Forelimb muscle (tissue), 1 donor: ENCODE measurements at places on chromosomes 16 and 17.

DNA sequence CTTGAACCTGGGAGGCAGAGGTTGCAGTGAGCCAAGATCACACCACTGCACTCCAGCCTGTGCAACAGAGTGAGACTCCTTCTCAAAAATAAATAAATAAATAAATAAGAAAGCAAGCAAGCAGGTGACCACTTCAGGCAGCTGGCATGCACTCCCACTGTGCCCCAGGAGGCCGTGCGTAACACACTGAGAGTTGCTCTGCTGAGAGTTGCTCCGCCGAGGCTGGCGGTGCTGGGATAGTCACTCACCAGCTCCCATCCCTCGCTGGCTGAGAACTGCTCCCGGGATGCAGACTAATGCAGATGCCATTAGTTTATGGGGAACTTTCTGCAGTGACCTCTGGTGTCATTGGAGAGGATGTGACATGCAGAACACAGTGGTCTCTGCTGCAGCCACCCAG lies 105.7 kb upstream of the PLCG2 start:
- DNase-seq = no peak

- DNase-seq = no peak
These were observed 852 bp downstream of the ZNF469 start for GRCh38 chr16:88383401-88384221.

- DNase-seq = no peak
These were observed 31.1 kb downstream of the RAI1 start for GRCh38 chr17:17712268-17712924.

DNA sequence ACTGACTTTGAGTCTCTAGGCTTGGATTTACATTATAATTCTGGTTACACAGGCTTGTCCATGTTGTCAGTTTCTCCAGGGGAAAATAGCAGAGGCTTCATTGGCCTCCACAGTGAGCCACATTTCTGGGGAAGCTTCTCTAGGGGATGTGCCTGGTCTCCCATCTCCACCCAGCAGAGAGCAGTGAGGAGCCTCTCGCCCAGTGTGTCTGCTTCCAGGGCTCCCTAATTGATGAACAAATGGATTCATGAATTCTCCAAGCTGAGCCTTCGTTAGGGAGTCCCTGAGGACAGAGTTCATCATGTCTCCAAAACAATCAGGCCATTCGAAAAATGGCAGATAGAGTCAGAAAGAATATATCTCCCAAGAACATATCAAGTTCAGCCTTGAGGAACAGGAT lies 162.4 kb upstream of the TOX3 start:
- no peak for DNase-seq

DNA sequence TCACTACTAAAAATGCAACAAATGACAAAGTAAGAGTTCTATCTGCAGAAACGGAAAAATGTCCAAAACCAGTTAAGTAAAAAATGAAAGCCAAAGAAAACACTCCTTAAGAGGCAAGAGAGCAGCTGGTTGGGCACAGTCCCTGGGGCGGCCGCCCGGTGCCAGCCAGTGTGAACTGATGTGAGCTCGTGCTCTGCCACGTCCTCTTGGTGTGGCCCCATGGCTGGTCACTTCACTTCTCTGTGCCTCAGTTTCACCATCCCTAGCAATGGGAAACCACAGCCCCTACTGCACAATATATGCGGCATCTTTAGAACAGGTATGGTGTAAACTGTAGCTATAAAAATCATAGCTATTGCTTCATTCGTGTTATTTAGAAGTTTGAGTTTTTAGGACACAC lies 21.2 kb downstream of the USP36 start:
- no peak for DNase-seq

DNA sequence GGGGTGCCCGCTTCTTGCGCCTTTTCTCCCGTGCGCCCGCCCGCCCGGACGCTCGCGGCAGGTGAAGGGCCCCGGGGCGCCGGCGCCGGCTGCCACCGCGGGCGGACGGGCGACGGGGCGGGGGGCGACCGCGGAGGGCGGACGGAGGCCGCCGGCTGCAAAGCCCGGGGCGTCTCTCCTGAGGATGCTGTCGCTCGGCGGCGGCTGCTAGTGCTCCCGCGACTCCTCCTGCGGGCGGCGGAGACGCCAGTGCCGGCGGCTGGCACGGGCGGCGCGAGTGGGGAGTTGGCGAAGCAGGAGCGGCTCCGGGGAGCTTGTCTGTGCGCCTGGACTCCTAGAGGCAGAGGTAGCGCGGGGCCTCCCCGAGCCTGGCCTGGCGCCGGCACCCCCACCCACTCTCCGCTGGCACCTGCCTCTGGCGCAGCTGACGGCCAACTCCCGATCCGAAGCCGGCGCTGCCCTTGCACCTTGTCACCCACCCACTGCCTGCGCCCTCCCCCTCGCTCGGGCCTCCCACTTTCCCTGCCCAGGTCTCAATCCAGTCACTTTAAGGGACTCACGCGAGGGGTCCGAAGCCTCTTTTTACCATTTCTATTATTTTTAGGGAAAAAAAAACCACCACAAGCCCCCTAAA lies at the start of gene FAM20A:
Gene FAM20A, minus strand, starts transcription at position 437 of the 634 bp plus-strand sequence. CDS start 701 bp downstream, outside the sequence.
- no peak for DNase-seq

GRCh38 chr17:67662712-67663111 lies 55.0 kb upstream of the NOL11 start:
- no peak for DNase-seq

DNA sequence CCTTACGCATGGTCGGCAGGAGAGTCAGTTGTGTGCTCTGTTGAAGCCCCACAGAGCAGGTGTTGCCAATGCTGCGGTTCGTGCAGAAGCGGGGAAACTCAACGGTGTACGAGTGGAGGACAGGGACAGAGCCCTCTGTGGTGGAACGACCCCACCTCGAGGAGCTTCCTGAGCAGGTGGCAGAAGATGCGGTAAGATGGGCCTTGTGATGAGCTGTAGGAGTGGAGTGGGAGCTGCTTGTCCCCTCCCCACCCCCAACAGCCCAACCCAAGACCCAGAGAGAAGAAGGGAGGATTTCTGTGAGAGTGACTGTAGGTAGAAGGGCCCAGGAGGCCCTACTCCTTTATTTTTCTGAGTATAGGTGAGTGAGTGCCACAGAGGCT lies 4.9 kb downstream of the CDK5RAP3 start:
- DNase-seq = no peak

DNA sequence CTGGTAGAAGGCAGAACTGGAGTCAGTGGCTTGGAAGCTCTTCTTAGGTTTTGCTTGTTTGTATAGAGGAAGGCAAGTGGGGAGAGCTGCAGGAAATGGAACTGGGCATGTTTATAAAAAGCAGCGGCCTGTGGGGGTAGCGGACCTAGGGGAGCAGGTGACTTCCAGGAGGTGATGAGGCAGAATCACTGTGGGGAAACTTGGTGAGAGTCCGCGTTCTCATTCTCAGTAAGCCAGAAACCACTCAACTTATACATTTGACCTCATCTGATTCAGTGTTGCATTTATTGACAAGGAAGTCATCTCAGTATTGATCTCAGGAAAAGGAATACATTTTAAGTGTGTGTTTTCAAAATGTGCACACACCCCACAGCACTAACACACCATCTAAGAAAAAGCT lies 299.8 kb downstream of the CNTNAP4 start:
- DNase-seq = no peak

GRCh38 chr17:47684535-47685193 lies 9.3 kb upstream of the TBKBP1 start:
- DNase-seq = no peak

DNA sequence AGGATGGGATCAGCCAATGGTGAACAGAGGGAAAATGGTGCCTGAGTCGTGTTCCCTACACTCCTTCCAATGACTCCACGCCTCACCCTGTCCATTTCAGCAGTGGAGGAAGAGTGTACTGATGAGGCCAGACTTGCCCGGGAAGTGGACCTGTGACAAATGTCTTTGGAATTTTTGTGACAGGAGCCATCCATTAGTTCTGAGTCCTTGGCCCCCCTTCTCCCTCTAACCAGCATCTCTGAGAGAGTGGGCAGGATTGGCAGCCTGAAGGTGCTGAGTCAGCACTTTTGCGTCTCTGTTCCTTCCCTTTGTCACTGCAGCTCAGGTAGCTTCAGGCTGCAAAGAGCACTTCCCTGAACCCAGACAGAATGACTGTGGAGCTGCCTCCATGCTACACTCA lies 30.8 kb downstream of the BEAN1 start:
- DNase-seq = no peak

- no peak for DNase-seq
These were observed 470.6 kb downstream of the TOX3 start for GRCh38 chr16:52076332-52076731.

DNA sequence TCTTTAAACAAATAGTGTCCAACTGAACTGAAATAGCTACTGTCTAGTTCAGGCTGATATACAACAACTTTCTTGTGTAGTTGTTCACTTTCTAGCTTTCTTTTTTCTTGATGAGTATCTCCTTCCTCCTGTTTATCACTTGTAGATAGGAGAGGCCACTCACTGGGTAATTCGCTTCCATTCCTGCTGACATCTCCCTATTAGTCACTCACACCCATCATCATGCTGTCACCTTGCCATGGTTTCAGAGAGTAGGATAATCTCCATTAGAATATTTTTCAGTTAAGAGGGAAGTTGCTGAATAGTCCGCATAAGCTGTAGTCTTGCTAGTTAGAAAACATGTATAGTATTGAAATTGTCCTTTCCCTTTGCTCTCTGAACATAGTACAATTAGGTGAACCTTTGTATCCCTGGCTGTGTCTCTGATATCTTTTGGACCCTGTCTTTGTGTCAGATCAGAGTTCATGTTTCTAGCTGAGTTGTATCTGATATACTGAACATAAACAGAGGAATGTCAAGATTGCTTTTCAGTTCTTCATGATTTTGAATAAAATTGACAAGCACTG lies 64.4 kb upstream of the RASL10B start:
- no peak for DNase-seq

DNA sequence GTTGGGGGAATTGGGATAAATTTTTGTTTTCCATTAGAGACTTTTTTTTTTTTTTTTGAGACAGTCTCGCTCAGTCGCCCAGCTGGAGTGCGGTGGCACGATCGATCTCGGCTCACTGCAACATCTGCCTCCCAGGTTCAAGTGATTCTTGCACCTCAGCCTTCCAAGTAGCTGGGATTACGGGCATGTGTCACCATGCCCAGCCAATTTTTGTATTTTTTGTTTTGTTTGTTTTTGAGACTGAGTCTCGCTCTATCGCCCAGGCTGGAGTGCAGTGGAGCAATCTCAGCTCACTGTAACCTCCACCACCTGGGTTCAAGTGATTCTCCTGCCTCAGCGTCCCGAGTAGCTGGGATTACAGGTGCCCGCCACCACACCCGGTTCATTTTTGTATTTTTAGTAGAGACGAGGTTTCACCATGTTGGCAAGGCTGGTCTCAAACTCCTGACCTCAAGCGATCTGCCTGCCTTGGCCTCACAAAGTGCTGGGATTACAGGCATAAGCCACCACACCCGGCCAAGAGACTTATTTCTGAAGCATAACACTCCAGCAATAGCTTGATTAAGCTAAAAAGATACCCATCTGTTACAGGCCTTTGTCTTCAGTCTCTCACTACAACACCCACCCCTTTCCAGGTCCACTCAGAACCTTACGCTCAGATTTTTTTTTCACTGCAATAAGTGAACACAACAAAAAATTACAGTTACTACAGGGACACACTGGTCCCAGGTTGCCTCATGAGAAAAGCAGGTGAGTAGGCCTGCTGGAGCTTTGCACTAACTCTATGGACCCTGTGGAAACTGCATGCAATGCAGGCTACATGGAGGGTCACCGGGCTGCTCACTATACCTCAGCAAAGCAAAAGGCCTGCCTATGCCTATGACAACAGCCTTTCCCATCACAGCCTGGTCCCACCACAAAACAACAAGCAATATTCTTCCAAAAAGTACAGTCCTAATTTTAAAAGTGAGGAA lies 34.6 kb downstream of the KANSL1 start:
- DNase-seq = no peak

DNA sequence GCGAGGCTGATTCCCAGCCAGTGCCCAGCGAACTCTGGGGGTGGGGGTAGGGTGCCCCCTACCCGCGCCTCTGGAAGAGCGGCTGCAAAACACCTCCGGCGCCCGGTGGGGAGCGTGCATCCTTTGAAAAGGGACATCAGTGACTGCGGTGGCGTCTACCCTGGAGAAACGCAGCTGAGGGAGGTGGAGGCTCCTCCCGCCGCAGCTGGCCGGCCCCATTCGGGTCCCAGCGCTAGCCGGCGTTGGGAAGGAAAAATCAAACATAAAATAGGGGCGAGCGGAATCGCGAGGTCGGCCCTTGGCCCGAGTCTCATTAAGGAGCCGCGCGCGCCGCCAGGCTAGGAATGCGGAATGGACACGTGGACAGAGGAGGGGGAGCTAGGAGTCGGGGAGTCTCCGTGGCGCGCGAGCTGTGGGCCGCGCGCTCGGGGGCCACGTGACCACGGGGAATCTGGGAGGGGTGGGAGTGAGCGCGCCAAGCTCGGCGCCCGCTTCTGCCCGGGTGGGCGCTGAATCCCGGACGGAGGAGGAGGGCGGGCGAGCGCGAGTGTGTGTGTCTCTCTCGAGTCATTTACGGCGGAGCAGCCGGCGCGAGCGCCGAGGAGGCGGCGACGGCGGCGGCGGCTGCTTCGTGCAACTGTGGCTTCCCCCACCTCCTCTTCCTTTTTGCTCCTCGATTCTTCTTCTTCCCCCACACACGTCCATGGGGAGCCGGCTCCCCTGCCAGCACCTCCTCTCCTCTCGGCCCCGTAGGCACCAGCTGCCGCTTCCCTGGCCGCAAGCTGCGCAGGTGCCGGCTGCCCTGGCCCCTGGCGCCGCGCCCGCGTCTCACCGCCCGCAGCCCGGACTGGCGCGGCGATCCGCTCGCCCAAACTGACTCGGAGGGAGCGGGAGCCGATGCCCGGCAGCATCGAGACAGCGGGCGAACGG lies at the start of gene TMEM132E:
Gene TMEM132E, plus strand, starts transcription at position 566 of the 930 bp plus-strand sequence. CDS start 1,495 bp downstream, outside the sequence.
- DNase-seq = peak; percentile 6

- DNase-seq = no peak
These were observed 183.8 kb upstream of the XYLT1 start for GRCh38 chr16:17654571-17654970.

DNA sequence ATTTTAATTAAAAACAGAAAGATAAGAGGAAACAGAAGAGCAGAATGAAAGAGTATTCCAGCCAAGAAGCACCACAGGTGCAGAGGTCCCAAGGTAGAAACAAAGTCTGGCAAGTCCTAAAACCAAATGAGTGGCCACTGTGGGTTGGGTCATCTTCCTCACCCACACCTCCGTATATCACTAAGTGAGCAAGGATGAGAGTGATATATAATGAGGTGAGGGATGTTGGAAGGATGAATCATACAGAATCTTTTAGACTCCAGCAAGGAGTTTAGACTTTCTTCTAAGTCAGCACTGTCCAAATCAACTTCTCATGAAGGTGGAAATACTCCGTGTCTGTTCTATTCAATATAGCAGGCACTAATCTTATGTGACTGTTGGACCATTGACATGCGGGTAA lies 70.8 kb downstream of the SHISA9 start:
- no peak for DNase-seq
